ENCODE measurements at places on chromosomes 3 and 15.

- no peak for DNase-seq
Measured at GRCh38 chr3:37574177-37574943, 287.3 kb upstream of the CTDSPL start.

- no peak for DNase-seq
Measured at GRCh38 chr3:182198345-182198744, 486.6 kb downstream of the SOX2 start.

GRCh38 chr3:24520976-24521419 is 26.3 kb upstream of the THRB start:
- no peak for DNase-seq

DNA sequence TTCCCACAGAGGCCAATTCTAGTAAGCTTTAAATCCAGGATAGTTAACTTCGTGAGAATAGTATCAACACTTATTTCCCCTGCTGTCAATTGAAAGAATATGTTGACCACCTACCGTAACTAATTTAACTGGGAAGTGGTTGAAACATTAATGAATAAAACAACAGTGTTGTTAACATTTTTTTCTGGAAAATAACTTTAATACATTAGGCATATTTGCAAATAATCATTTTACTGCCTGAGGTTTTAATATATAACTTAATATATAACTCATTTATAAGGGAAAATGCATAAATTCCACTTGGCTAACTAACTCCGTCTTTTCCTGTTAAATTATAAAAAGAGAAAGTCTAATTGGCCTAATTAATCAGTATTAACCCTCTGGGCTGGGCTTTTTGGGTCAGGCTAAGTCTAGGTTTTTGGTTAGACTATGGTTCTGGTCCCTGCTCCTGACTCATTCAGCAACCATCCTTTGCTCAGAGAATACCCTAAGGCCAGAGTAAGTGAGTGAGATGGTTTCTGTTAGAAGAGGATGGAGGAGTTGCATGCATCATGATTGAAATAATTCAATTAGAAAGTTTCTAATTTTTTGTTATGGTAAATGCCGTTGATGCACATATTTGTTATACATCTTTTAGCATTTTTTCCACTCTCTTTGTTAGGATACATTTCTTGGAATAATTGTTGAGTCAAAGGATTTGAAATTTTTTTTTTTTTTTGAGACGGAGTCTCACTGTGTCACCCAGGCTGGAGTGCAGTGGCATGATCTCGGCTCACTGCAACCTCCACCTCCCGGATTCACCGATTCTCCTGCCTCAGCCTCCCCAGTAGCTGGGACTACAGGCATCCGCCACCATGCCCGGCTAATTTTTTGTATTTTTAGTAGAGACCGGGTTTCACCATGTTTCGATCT is 10.8 kb upstream of the SKIL start:
- DNase-seq: no peak
